C1 segment of cervical spinal cord (tissue), 14 donors: ENCODE measurements at places on chromosomes 11 and 22.

- DNase-seq: no peak
Measured at GRCh38 chr22:32480238-32480637, 5.6 kb downstream of the FBXO7 start.

DNA sequence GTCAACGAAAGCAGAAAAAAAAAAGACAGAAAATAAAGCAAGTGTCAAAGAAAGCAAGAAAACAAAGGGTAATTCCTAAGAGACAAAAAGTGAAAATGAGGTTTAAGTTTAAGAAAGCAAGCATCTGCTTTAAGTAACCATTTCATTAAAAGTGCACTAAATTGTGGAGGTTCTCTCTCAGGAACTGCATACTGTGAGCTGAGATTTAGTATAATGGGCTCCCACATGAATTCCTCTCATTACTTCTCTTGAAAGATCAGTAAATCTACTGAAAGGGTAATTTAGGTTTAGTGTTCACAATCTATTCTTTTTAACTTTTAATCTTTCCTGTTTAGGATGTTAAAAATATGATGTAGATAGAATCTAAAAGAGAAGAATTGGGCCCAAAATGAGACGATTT is 465.3 kb upstream of the ARHGAP42 start:
- DNase-seq: no peak

- DNase-seq: no peak
Measured at GRCh38 chr11:12200279-12200990, 90.0 kb downstream of the MICAL2 start.

DNA sequence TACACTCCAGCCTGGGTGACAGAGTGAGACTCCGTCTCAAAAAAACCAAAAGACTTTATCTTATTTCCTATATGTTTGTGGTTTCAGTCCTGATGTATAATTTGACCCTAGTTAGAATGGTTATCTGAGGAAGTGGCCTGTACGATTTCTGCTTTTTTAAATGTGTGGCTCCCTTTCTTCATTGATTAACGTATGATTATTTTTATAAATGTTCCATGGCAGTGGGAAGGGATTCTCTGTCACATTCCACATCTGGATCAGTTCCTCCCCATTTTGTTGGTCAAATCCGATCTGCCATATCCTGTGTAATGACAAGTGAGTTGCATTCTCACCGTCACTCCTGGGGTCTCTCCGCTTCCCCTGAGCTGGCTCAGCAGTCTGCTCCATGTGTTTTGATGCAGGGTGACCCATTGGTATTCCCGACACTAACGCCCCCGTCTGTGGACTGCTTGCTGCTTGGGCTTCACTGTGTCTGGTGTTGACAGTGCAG is 20.3 kb downstream of the NEAT1 start:
- no peak for DNase-seq

DNA sequence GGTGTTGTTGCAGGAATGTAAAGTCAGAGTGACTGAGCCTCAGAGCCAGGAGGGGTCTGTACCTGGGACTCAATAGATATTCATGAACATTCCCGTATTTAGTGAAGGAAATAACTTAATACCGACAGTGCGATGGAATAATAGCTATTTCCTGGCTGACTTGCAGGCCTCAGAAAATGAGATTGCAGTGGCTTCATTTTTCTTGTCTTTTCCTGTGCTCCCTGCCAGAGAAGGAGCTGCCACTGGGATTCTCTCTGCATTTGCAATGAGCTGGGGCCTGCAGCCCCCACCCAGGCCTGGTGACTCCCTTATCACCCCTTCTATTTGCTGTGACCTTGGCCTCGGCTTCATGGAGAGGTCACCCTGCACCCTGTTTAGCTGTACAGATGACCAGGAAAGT is 173.4 kb downstream of the MIAT start:
- no peak for DNase-seq

DNA sequence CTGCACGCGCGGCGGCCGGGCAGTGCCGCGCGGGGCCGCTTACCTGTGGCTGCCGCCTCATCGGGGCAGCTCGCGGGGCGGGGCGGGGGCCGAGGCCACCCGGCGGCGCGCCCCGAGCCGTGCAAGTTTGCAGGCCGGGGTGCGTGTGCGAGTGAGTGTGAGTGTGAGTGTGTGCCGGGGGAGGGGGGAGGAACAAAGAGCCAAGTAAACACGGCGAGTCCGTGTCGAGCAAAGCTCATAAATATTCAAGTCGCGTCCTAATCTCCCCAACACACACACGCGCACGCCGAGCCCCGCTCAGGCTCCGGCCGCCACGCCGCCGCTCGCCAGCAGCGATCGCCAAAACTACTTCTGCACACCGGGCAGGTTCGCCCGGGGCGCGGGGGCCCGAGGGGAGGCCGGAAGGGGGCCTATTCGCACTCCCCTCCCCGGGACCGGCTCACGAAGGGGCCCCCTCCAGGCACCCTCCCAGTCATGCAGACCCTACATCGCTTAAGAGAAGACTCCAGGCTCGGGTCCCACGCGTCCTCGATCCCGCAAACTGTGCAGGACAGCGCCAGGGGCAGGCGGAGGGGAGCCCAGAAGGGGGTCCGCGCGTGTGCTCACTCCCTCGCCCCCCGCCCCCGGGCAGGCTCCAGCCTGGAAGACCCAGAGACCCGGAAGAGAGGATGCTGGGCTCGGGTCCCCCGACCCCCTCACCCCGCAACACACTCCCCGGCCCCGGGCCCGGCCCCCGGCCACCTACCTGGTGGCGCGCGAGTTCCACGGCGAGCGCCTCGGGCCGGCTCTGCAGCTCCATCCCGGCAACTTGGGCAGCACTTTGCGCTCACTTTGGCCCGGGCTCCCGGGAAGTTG is 827 bp downstream of the PHF21B start:
- no peak for DNase-seq

- DNase-seq: no peak
Measured at GRCh38 chr11:13535819-13536218, 40.0 kb upstream of the PTH start.

DNA sequence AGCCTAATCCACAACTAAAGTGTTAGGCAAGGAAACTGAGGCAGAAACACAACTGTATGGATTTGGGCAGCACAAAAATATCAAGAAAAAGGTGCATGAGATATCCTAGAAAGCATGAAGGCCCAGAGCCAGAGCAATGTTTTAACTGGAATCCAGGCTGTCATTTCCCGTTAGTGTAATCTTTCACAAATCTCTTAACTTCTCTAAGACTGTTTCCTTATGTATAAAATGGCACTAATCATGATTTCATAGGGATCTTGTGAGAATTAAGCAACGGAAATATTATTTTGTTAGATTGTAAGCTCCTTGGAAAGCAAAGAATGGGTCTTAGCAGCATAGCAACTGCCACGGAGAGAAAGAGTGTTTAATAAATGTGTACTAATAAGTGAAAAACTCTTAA is 14.7 kb upstream of the SYTL2 start:
- DNase-seq: no peak

DNA sequence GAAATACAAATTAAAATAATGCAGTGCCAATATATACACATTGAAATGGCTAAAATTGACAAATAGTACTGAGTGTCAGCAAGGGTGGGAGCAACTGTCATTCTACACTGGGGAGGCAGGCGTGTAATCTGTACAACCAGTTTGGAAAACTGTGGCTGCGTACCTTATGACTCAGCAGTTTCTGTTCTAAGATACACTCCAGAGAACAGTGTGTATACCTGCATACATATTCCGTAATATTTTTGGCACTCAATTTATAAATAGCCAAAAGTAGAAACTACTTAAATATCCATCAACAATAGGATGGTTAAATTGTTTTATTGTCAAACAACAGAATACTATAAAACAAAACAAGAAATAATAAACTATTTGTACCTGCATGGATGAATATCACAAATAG is 57.6 kb downstream of the RNF169 start:
- no peak for DNase-seq

GRCh38 chr22:45131749-45132148 is 32.0 kb upstream of the NUP50 start:
- peak; percentile 12 for DNase-seq

DNA sequence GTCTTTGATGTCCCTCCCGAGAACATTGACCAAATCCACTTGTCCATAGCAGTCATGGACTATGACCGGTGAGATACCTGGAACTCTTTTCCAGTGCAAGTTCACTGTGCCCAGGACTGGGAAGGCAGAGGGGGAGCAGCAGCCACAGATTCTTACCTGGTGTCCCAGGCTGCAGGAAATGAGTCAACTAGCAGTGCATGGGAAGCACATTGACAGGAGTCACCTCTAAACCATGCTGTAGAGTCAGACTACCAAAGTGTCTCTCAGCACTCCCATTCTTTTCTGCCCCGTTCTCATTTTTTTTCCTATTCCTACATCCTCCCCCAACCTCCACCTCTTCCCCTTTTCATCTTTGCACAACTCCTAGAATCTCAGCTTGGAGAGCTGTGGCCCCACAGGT is 67.2 kb upstream of the OLFML1 start:
- DNase-seq: no peak

GRCh38 chr11:96647621-96648020 is 257.8 kb downstream of the JRKL start:
- no peak for DNase-seq

DNA sequence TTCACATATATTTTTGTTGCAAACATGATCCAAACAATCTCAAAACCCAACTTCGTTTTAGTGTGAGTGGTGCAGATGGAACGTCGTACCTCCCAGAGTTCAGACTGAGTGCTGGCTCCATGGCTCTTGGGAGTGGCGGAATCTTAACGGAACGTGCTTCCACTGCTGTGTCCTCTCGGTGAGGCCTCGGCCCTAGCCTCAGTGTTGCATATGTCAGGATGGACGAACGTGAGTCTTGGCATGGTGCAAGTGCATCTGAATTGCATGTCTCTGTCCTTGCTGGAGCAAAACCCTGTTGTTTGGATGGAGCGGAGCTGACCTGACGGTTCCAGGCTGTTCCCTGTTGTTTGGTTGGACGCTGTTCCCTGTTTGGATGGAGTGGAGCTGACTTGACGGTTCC is 306.8 kb downstream of the TBC1D22A start:
- no peak for DNase-seq
